CD4-positive, alpha-beta T cell treated with Interleukin-4 for 1 hour (primary cell): ENCODE measurements at places on chromosomes 5 and 9.

DNA sequence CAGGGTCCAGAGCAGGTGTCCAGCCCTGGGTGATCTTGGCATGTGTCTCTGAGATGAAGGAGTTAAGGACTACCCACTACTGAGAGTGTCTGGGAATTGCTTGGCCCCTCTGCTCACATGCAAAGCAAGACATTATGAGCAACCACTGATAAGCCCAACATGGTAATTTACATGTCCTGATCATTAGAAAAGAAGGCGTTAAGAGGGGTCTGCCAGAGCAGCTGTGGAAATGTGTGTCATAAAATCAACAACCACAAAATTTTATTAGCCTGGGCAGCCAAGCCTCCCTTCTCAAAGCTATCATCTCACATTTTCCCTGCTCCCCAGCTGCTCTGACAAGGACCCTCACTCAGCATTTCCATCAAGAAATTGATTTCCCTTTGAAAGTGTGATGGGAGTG, 351.0 kb downstream of the SPOCK1 start:
- no peak for DNase-seq

- DNase-seq: peak; percentile 48
Measured at GRCh38 chr9:15306068-15306756, 804 bp downstream of the TTC39B start.

GRCh38 chr9:13487936-13488335, 208.4 kb upstream of the MPDZ start:
- no peak for DNase-seq

- DNase-seq: no peak
Measured at GRCh38 chr5:171868236-171868635, 82.6 kb downstream of the SMIM23 start.

DNA sequence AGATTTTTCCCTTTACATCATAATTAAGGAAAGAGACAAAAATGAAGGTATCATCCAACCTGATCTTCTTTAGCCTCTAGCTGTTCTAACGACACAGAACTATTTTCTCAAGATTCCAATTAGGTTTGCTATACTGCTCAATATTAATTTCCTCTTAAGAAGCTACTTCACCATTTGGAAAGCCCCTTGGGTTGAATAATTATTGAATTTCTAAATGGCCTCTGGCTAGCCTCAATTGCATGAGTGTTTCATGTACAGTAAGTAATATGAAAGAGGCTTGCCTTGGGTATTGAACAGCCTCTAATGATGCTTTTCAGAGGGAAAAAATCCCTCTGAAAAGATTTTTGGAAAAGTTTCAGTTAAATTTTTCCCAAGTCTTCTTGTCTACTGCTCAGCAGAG, 3.7 kb upstream of the MOB3B start:
- no peak for DNase-seq

- DNase-seq: no peak
Measured at GRCh38 chr5:102991802-102992201, 128.1 kb downstream of the GIN1 start.
